ENCODE measurements at places on chromosomes 16 and 17. TPM values are rescaled to one million over a fixed set of nuclear protein-coding genes. Genes with fewer than 3 reads are reported as not detected.

WFIKKN2 gene
- total RNA-seq: 0.25 TPM

NLRC3 gene
- total RNA-seq: 0.93 TPM

C16orf74 gene
- 2.3 TPM for total RNA-seq

CBX4 gene
- total RNA-seq: 28.7 TPM

PDIA2 gene
- 1.6 TPM for total RNA-seq

FOXN1 gene
- not detected for total RNA-seq

CDC6 gene
- total RNA-seq: 0.55 TPM

GRCh38 chr16:68470461-68471150 is 22.3 kb upstream of the SMPD3 start:
- peak; percentile 28 for DNase-seq

DNA sequence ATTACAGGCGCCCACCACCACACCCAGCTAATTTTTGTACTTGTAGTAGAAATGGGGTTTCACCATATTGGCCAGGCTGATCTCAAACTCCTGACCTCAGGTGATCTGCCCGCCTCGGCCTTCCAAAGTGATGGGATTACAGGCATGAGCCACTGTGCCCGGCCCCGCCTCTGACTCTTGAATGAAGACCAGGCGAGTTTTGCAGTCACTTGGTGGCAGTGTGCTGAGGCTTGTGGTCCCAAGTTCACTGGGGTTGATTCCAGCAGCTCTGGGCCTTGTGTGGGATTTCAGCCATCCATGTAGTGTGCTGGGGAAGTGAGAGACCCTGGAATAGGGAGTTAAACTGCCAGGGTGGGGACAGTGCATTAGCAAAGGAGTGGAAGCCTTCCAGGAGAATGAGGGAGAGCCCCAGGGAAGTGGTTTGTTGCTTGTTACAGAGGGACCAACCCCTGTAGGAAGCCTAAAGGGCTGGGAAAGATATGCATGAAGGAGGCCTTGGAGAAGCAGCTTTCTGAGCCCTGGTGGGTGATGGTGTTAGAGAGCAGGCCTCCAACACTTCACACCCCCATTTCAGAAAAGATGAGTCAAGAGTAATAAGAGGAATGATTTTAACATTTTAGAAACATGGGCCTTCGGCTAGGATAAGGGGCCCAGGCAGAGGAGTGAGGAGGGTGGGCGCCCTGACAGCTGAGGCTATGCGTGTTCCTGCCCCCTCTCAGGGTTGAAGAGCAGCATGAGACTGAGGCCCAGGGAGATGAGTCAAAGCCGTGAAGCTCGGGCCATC is 14.5 kb downstream of the PSKH1 start:
- no peak for DNase-seq

- no peak for DNase-seq
These were observed 19.3 kb downstream of the CNTROB start for GRCh38 chr17:7951143-7951792.

GRCh38 chr17:76079535-76079955 is 563 bp downstream of the ZACN start:
- no peak for DNase-seq

GRCh38 chr16:70698901-70699300 is 13.0 kb upstream of the MTSS2 start:
- DNase-seq: no peak

DNA sequence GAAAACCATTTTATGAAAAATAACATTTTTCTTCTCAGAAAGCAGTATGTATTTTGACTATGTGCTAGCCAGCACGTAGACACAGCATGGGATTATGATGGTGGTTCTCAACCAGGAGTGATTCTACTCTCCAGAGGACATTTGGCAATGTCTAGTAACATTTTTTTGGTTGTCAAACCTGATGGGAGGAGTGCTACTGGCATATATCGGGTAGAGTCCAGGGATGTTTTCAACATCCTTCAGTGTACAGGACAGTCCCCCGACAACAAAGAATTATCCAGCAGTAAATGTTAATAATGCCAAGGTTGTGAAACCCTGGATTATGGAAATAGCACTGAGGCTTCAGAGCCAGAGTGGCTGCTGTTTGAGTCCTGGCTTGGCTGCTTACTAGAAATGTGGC is 27.7 kb downstream of the AP2B1 start:
- no peak for DNase-seq

GRCh38 chr16:80526418-80527061 is 14.3 kb upstream of the DYNLRB2 start:
- no peak for DNase-seq

DNA sequence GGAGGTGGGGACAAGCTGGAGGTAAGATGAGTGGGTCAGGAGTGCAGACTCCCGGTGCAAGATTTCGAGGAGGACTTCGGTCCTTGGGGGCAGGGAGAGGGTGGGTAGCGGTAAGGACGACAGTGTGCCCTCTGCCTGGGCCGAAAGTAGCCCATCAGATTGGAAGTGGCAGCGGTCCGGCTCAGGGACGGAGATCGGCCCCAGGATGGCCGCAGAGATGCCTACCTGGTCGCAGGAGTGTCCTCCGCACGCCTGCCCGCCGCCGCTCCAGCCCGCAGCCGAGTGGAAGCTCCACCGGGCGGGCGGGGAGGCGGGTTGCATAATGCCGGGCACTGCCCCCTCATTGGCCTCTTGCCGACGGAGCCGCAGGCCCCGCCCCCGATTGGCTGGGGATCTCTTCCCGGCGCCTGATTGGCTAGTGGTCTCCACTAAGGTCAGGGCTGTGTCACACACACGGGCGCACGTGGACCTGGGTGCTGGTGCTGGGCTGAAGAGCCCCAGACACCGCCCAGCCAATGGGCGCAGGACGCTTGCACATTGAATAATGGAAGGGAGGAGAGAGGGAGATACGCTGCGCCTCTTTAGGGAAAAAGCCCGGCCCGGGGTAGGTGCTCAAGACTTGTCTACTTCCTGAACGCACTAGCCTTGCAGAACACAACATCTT is at the start of gene PER1:
TSS of gene PER1 (minus strand) at position 293 of the 664 bp plus-strand sequence. CDS start 1,698 bp downstream, outside the sequence.
- DNase-seq: peak; percentile 98

DNA sequence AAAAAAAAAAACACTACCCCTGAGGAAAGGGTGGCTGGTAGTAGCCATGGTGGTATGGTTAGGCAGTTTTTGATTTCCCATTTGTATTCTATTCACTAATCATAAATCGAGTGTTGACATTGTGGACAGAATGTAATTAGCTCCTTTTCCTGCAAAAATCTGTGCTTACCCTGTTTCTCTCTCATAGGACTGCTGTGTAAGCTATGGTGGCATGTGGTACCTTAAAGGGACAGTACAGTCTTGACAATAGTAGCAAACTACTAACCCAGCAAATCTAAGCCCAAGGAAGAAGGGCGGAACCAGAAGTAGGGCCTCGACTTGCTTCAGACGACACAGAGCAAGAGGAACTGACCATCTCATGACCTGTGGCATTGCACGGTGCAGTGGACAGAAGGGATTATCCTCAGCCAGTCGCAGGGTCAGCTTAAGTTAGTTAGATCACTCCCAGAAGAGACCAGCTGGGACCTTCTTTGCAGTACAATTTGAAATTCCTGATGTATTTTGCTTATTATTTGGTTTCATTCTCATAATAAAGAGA is 36.3 kb downstream of the POLR3E start:
- DNase-seq: no peak

DNA sequence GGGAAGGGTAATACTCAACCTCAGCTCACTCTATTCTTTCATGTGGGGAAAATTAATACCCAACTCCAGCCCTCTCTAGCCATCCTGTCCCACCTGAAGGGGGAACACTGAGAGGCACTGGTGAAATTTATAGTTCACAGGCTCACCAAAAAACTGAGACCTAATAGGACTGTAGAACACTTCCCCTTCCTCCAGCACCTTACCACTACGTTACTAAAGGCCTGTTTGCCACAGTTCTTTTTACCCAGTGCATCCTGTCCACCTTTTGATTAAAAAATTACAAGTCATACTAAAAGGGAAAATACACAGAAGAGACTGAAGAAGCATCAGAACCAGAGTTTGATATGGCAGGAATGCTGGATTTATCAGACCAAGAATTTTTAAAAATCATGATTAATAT is 26.0 kb downstream of the DHRS7B start:
- no peak for DNase-seq

- DNase-seq: no peak
These were observed 5.0 kb upstream of the DHRS13 start for GRCh38 chr17:28907709-28908475.

GRCh38 chr16:88649924-88650748 is 717 bp downstream of the CYBA start:
- peak; percentile 47 for DNase-seq

DNA sequence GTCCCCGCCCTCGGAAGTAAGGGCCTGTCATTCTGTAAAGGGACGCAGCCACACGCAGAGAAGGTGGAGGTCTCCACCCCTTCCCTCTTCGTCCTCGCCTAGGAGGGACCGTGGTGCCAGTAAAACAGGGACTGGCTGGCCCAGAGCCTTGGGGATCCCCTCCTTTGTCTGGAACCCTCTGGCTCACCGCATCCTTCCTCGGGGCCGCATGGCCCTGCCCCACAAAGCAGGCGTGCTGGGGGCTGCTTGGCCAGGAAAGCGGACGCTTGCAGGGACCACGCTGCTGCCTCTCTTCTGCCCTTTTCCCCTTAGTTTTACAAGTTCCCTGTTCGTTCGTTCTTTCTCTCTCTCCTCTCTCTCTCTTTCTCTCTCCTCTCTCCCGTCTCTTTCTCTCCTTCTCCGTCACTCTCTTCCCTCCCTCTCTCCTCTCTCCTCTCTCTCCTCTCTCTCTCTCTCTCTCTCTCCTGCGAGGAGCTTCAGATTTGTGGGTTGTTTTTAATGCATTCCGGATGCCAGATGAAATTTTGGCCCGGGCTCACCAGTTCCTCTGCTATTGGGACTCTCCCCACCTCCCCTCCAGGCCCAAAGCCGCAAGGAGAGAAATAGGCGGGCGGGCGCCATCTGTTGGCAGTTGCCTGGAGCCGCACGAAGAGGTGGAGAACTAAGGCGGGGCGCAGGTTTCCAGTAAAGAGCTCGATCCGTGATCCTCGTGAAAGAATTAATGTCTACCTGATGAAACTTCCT is 35.1 kb upstream of the CDRT4 start:
- DNase-seq: peak; percentile 90

DNA sequence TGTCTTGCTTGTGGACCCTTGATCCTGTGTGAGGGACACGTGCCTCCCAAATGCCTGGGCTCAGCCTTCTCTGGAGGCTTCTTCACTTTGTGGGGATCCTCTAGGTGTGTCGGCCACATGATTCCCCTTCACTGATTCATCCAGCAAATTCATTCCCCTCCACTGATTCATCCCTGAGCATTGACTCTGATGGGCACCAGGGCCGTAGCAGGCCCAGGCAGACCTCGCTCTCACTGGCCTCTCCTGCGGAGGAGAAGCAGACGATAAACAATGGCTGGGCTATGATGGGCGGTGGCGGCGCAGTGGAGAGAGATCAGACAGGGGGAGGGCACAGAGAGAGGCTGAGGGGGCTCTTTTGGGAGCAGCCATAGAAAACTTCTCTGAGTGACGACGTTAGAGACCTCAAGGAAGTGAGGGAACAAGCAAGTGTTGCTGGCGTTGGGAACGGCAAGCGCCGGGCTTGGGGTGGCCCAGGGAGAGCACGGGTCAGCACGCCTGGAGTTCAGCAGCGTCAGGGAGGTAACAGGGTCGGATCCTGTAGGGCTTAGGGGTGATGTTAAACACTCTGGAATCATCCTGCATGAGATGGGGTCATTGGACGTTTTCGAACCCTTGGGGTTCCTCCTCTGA is 17.5 kb upstream of the RPTOR start:
- DNase-seq: no peak

DNA sequence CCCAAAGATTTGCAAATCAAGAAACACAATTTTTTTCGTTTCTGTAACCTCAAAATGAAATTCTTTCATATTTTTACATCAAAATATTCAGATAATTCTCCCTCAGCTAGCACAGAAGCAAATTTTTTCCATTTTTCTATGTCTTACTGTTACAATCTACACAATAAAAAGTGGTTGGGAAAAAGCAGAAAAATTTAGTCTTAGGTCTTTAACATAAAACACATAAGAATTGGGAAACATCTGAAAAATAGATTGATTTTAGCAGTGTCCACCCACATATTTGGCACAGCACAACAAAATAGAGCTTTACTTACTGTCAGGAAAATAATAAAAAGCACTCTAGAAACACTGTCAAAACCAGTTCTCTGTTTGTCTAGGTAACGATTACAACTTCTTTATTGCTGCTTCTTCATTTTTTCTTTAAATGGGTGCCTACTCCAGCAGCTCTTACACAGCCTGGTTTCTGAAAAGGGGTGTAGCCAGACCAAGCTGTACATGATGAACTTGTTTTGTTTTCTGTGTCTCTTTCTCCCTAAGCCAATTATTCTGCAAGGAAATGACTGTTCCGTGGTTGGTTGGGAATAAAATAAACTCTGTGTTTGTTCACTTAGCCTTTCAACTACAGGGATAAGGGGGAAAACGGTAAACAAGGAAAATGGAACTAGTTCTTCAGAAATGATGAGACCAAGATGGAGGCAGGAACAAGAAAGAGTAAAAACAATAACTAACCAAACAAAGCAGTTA is at the start of gene ABCA6:
TSS of gene ABCA6 (minus strand) at position 465 of the 744 bp plus-strand sequence. CDS start 1,192 bp downstream, outside the sequence.
- DNase-seq: no peak

DNA sequence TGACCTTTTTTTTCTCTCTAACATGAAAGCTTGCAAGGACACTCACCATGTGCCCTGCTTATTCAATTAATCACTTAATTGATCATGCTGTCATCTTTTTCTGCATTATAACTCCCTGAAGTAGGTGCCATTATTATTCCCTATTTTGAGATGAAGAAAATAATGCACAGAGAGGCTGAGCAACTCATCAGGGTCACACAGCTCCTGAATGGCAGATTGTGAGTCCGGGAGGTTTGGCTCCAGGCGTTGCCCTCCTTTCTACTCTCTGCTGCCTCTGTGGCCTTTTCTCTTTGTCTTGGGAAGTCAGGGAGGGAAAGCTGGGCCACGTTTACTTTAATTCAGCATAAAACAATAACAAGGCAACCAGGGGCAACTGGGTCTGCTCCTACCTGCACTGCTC is 17.2 kb upstream of the N4BP1 start:
- DNase-seq: no peak

DNA sequence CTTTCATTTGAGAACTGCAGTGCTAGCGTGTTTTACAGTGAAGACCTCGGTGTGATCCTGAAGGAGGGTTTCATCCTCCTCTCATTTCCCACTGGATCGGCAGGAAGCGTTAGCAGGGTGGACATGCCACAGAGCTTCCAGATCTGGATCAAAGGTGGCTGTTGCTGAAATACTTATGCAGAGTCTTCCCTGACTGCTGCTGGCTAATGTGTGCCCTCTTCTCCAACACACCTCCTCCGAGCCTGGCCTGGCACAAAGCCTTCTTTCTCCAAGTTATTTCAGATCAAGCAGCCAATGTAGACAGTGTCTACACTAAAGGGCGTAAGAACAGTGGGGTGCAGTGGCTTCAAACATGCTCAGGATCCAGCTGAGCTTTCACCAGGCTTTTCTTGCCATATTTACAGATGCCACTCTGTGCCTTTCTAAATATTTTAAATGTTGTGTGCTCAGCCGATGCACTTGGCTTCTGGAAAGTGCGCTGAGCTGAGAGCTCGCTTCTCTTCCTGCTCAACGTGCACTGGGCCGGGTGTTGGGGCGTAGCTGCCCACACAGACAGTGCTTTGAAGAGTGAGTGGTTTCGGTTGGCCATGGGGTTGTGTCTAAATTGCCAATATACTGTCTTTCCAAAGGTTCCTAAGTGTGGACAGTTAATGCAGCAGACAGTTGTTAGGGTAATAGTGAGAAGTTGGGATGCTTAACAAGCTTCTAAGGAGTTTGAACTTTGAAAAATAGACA is 2.1 kb downstream of the ZNF750 start:
- DNase-seq: no peak

GRCh38 chr17:17853811-17854447 is 17.1 kb upstream of the SREBF1 start:
- DNase-seq: no peak

All from left ventricle myocardium inferior (tissue), 1 donor.